ENCODE measurements at places on chromosomes 5 and 9.

DNA sequence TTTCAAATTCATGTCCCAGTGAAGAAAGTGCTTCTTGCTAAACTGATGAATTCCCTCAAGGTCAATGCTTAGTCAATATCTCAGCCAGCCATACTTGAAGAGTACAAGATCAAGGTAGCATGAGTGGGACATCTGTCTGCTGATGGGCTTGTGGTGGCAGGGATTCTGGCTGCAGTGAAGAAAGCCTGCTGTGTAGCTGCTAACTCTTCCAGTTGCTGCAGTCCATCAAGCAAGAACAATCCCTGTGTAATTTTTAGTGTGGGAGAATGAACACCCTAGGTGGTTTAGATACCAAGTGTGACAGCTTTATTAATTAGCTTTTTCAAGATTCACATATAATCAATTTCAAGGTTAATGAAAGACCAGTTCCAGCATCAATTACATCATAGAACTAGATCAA is 443.9 kb downstream of the TAF11L14 start:
- no peak for DNase-seq

- no peak for DNase-seq
Measured at GRCh38 chr5:93884254-93884653, 142.9 kb upstream of the POU5F2 start.

DNA sequence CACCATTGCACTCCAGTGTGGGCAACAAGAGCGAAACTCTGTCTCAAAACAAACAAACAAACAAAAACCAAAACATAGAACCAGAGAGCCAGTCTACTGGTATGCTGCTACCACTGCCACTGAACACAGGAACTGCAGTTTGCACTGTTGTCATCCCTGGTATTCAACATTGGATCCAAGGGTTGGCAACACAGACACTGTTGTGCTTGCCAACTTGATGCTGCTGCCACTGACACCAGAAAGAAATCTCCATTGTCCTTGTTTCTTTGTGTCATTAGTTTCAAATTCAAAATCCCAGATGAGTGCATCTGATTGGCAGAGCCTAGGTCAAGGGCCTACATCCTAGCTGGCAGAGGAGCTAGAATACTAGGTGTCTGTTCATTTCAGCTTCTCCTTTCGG is 16.2 kb downstream of the HINT1 start:
- DNase-seq = no peak

GRCh38 chr9:95313010-95313498 is 4.5 kb downstream of the FANCC start:
- DNase-seq = peak; percentile 82

DNA sequence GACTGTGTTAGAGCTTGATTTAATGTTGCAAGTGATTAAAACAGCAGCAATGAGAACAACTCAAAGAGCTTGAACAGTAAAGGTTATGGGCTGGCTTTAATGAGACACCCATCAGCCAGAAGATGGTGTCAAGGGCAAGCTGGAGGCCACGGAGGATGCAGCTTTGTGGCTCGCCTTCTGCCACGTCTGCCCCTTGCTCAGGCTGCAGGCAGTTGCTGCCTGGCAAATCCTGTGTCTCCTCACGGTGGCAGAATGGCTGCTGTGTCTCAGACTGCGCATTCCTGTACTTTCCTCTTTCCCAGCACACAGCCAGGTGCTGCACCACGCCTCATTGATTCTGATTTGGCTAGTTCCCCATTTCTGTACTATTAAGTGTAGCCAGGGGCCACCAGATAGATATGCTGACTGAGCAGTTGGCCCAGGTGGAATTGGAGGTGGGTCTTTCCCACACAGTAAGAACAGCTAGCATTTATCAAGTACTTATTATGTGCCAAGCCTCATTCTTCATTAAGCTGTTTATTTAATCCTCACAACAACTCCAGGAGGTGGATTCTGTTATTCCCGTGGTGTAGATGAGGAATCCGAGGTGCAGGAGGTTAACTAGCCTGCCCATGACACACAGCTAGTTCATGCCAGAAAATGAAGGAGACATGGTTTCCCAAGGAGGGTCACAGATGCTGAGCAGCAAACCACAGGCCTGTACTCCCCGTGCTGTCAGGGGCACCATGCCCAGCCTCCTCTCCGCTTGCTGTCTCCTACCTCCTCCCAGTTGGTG is 3.5 kb downstream of the NXNL2 start:
- DNase-seq = no peak

GRCh38 chr9:103837940-103838339 is 256.2 kb upstream of the SMC2 start:
- DNase-seq = no peak

DNA sequence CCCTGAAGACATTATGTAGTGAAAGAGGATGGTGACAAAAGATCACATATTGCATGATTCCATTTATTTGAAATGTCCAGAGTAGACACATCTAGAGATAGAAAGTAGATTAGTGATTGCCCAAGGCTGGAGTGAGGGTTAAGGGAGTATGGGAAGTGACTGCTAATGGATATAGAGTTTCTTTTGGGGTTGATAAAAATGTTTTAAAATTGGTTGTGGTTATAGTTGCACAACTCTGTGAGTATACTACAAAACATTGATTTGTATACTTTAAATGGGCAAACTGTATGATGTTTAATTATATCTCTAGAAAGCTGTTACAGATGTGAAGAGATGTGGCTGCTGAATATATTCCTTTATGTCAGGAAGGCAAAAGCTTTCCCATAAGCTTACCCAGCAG is 202.8 kb downstream of the CCDC171 start:
- DNase-seq = no peak

DNA sequence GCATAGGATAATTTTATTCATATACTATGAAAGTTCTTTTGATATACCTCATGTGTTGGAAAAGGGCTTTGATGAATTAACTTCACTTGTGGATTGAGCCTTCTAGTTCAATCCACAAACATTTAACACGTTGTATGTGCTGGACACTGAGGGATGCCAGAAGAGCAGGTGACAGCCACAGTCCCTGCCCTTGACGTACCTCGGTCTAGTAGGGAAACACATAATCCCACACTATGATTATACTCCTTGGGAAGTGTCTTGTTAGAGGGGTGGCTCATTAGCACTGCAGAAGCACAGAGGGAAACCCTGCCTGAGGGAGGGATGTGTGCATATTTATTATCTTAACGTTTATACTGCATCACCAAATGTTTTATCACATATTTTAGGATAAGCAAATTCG is 61.2 kb downstream of the PIK3R1 start:
- DNase-seq = no peak

- DNase-seq = no peak
Measured at GRCh38 chr9:14344053-14344524, 30.1 kb upstream of the NFIB start.

DNA sequence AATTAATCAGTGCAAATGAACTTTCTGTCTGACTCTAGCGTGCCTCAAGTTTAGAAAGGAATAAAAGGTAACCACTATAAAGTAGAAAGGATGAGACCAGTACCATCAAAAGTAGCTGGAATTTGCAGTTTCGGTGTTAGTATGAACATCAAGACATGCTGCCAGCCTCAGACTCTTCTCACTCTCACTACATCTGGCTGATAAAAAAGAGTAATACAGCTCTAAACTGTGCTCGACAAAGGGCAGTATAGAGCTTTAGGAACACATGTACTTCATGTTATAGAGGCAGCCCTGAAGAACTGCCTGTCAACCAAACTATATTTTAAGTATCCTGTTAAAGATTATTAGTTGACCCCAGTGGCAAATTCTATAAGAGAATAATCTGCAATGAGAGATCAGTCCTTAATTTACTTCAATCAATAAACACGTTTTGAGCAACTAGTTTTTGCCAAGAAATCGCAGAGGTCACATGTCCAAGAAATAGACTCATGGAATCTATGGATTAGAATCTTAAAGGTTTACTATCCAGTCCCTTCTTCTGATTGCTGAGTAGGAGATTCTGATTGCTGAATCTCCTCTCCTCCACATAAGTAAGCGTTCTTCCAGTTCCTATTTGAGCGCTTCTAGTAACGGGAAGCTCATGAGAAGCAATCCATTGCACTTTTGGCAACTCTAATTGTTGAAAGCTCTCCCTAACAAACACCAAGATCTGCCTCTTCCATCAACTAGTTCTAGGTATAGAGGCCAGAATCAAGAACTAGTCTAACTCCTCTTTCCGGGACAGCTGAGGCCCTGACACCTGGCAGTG is 941 bp downstream of the XPA start:
- no peak for DNase-seq

GRCh38 chr5:162668926-162669325 is 601.4 kb downstream of the GABRG2 start:
- no peak for DNase-seq

DNA sequence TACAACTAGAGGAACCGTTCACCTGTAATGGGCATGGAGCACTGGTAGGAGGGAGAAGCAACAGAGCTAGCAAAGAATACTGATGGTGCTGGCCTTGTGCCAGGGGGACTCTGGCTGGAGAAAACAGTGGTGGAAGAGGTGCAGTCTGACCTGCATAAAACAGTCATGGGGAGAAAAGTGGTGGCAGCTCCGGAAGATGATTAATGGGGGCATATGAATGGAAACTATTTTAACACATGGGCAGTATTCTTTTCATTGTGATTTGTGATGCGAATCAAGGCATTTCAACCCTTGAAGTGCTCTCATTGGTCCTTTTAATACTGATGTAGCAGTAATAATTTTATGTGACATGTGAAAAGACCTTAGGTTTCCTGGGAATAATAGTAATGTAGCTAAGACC is 219.6 kb downstream of the ADAMTS6 start:
- peak; percentile 13 for DNase-seq

GRCh38 chr5:139392678-139393496 is 2.0 kb downstream of the PROB1 start:
- peak; percentile 70 for DNase-seq

DNA sequence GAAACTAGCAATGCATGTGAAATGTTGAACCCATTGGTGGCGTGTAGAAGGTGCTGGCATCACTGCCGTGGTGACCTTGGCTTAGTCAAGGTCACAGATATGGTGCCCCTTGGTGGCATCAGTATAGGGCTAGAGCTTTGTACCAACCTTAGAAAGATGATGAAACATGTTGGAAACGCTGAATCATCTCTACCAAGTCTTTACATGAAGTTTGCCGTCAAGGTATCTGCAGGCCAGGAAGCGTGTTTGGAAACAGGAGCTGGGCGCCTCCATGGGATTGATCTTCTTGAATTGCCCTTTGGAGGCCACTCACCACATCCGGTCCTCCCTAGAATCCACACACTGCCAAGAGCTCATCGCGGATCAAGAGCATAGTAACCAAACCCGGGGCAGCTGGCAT is 16.9 kb upstream of the BOD1 start:
- no peak for DNase-seq

- DNase-seq = no peak
Measured at GRCh38 chr9:631596-631995, 209.9 kb upstream of the DMRT1 start.

- no peak for DNase-seq
Measured at GRCh38 chr9:99472240-99472915, 250.3 kb downstream of the SEC61B start.

Data from AG20443 (cell line).